ENCODE measurements at places on chromosomes 2 and 18.

- no peak for DNase-seq
Observed at GRCh38 chr2:191728750-191729624, 51.1 kb downstream of the NABP1 start.

DNA sequence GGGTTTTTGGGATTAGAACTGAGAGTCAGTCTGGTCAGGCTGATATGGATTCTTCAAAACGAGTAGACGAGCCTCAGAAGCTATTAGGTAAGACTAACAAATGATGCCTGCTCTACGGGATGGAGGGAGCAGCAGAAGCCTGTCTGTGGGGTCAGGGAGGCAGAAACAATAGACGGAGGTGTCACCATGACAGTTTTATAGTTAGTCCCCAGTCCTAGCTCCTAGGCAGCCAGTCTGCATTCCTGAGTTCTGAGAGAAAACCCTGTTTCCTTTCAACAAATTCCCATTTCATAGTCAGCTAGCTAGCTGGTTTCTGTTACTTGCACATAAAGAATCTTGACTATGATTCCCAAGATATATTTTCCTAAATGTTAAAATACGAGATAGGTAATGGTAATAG, 542.1 kb downstream of the PID1 start:
- no peak for DNase-seq

- no peak for DNase-seq
Observed at GRCh38 chr2:190467575-190468083, 59.5 kb downstream of the MFSD6 start.

- no peak for DNase-seq
Observed at GRCh38 chr18:6610466-6610865, 119.0 kb upstream of the ARHGAP28 start.

DNA sequence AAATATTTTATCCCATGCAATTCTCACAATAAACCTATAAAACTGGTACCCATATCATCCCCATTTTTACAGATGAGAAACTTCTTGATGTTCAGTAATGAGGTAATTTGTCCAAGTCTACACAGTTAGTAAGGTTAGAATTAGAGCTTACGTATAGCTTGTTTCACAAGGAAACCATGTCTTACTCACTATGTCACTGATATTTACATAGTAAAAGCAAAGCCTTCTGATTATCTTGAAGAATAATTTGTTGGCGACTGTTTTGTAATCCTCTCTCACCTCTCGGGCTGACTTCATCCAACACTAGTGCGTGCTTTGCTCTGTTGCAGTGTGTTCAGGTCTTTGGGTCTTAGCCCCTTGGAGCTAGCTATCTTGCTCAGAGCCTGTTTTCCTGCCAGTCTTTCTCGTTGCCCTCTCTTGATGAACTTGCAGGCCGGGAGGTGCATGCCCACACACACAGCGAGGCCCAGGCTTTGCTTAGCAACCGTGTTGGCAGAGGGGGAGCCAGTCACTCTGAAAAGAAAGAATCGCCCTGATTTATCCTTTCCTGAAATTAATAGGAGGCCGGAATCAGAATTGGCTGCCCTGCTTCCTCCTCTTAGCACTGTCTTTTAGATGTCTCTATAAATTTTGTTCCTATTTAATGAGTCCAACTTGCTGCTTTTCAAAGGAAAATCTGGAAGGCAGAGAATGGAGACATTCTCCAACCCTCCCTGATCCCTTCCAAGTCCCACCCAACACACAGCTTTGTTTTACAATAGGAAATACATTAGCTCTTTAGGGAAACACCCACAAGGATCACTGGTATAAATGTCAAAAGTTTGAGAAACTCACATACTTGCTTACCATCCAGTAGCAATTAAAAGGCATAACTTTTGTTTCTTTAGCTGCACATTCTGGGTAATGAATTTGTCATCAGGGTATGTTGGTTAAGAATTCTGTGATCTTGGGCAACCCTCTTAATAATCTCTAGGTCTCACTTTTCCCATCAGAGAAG, 97.6 kb upstream of the SEC11C start:
- DNase-seq, result no peak

- no peak for DNase-seq
Observed at GRCh38 chr2:18611604-18612003, 22.2 kb upstream of the NT5C1B start.

- peak; percentile 8 for DNase-seq
Observed at GRCh38 chr2:9897331-9897737, 54.1 kb downstream of the TAF1B start.

DNA sequence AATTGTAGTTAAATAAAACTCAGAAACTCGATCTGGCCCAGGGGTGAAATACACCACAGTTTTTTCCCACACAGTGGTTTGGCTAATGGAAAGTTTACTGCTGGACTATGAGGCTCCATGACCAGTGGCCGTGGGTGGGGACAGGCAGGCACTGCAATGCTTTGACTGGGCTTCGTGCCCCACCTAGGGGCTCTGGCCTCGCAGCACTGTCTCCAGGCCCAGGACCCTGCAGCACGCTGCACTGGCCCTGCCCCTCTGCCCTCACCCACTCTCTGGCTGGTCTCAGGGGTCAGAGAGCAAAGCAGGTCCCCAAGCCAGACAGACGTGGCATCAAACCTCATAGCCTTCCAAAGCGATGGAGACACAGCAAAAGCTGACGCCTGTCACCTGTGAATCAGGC, 13.4 kb upstream of the B3GNT7 start:
- DNase-seq, result no peak

DNA sequence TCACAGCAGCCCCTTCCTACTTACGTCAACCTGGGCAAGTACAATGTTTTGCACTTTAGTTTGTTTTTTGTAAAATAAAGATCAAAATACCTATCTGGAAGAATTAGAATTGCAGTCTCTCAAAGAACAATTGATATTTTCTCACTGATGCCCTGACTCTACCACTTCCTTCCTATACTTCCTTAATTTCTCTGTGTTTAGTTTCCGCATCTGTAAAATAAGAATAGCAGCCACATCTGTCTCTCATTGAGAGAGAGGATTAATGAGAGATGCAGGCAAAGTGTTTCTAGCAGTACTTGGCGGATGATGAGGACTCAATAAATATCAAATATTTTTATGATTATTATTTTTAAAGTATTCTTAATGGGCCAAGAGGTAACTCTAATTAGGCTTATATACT, 122.6 kb upstream of the PIEZO2 start:
- no peak for DNase-seq

DNA sequence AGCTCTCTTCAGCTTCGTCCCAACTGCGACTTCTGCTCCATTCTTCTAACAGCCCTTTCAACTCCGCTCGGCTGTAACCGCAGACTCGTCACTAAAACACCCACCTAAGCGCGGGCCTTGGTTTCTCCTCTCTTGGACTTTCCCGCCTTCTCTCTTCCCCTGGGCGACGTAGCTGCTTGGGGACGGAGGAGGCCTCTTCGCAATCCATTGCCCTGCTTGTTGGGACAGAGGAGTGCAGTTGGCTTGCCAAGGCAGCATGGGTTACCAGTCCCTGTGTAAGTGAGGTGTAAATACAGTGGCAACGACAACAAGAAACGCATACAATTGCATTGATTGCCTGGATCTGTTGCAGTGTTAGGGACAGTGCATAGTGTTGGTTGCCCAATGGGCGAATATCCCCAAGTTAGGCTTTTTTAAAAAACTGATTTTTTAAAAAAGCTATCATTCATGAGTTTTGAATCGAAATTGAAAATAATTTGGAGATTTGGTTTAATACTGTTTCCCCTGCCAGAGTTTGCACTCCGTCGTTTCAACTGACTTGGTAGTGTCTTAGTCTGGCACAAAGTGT, 484 bp upstream of the DARS1 start:
- DNase-seq, result peak; percentile 63

- DNase-seq, result no peak
Observed at GRCh38 chr2:48511849-48512470, 18.0 kb upstream of the STON1 start.

GRCh38 chr2:113376253-113376912, 61.1 kb upstream of the ZNG1B start:
- DNase-seq, result no peak

DNA sequence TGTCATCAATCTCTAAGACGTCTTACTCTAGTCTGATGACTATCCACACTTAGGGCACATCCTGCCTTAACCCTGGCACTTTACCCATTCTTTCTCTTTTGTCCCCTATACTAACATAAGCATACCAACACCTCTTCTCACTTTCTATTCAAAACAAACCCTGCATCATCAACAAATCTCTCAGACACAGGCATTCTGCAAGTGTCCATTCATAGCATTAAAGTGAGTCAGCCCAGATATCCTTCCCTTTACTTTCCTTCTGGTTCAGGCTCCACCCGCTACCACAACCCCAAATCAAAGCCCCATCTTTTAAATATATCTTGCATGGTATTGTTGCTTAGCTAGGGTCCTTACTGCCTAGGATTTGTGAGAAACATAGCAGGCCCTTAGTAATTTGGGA, 3.8 kb downstream of the GRB14 start:
- no peak for DNase-seq

- DNase-seq, result no peak
Observed at GRCh38 chr18:40866013-40866645, 1088.9 kb upstream of the PIK3C3 start.

DNA sequence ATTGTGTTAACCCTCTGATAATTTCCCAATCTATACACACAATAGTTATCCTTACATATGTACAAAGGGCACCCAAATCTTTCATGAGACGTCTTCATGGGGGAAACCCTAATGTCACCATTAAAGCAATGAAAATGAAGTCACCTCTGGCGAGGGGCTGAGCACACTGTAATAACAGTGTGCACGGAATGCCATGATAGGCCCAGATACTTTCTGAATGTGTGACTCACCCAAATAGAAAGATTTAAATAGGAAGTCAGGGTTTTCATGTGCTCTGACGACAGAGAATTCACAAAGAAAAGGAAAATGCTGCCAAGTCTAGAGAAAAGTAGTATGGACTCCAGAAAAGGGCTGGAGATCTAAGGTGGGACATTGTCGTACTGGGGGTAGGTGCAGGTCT, 128.3 kb downstream of the SATB2 start:
- DNase-seq, result no peak

DNA sequence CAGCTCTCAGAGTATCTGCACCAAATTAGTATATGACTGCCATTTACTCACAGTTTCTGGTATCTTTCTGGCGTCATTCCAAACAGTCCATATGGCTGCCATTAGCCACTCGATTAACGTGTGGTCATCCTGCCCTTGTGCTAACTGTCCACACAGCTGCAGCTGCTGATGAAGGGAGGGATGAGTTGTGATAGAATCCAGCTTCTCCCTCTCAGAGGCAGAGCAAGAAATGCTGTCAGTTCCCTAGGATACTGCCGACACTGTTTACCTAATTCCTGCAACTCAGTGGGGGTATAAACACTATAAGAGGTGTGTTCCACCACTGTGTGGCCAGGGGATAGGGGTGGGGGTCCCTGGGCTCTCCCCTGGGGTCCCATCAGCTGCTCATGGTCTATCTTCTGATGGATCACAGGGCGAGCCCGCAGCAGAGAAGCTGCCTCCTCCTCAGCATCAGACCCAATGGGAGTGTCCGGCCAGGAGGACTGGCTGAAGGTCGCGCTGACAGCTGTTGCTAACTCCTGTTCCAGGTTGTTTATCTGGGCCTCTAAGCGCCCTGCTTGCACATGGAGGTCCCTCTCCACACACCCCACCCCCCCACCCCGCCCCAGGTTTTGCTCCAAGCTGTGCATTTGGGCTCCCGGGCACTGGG, 17.3 kb upstream of the KLHL23 start:
- DNase-seq, result no peak

GRCh38 chr2:177740700-177741099, 331.9 kb downstream of the PDE11A start:
- no peak for DNase-seq

GRCh38 chr2:125364192-125364983, 1291.6 kb upstream of the GYPC start:
- no peak for DNase-seq

DNA sequence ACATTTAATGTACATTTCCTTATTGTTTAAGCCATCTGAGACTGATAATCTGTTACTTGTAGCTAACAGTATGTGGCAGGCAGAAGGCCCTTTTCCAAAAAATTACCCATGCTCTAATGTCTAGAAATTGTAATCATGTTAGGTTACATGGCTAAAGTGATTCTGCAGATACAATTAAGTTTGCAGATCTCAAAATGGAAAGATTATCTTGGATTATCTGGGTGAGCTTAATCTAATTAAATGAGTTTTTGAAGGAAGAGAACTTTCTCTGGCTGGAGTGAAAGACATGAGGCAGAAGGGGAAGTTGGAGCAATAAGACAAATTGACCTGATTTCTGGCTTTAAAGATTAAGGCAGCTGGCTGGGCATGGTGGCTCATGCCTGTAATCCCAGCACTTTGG, 76.3 kb downstream of the MBD2 start:
- DNase-seq, result no peak

GRCh38 chr2:38284971-38285370, 92.1 kb downstream of the ATL2 start:
- no peak for DNase-seq

DNA sequence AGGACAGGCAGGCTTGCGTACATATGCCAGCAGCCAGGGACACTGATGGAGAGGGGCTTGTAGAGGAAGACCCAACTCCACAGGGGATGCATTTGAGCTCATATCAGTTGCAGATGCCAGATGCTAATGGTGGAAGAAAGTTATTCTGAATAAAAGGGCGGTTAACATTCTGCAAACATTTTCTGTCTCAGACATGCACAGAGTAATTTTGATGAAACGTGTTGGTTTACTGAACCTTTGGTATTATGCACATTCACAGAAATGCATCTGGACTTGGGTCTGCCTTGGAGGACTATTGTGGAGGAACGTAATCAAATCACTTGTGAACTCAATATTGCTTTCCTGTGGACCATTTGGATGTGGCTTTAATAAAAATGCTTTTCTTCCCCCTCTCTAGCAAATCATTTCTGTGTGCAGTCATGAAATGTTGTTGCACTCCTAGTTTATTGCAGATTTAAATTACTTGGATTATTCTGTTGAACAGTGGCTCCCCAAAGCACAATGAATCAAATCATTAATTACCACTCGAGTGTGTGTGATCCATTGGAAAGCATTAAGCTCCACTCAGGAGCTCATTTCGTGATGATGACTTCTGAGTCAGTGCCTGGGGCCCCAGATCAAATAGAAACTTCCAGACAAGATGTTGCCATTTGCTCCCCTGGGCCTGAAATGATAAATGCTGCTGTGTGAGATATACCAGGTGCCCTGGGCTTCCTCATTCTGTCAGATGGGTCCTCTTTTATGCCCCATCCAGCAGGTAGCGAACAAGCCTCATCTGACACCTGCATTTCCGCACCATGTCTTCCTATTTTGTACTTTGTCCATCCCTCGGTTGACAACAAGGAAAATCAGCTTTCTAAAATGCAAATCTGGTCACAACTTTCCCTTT, 697.0 kb upstream of the HS6ST1 start:
- no peak for DNase-seq

GRCh38 chr2:26941486-26941885, 29.0 kb upstream of the MAPRE3 start:
- no peak for DNase-seq

DNA sequence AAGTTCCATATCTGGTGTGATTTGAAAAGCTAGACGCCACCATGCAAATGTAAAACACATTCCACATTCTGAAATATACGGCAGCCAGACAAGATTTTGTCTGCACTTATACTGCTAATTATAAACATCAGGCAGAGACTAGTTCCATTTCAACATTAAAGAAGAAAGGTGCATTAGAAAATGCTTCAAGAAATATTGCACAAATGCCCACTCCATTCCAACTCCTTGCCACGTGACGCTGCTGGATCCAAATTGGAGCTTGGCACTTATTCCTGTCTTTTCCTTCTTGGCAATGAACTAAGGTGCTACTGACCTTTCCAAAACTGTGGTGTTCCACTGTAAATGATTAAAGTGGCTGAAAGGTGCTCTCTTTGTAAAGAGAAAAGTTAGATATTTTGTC, 6.3 kb downstream of the COL6A3 start:
- DNase-seq, result no peak

- peak; percentile 81 for DNase-seq
Observed at GRCh38 chr2:95389245-95390119, 13.0 kb upstream of the FAHD2A start.

- DNase-seq, result no peak
Observed at GRCh38 chr2:200584639-200585038, 1.2 kb upstream of the AOX1 start.

All from GM20000 (cell line).